ENCODE measurements at places on chromosomes 1 and 21. TPM values are rescaled to one million over a fixed set of nuclear protein-coding genes. Genes with fewer than 3 reads are reported as not detected.

The PRAMEF17 gene
- total RNA-seq, result not detected

The TNNI3K gene
- not detected for total RNA-seq

The DCAF6 gene
- 23.2 TPM for total RNA-seq

The KCNJ15 gene
- not detected for total RNA-seq

The BRINP2 gene
- total RNA-seq, result not detected

The FCRL5 gene
- total RNA-seq, result not detected

The CYP4Z1 gene
- not detected for total RNA-seq

The FBXO2 gene
- not detected for total RNA-seq

The LGR6 gene
- total RNA-seq, result 0.18 TPM

The NDUFS2 gene
- total RNA-seq, result 90.6 TPM

The CHI3L2 gene
- total RNA-seq, result not detected

The LCE2B gene
- not detected for total RNA-seq

The ACKR1 gene
- not detected for total RNA-seq

The ARHGEF10L gene
- total RNA-seq, result 56.1 TPM

The L1TD1 gene
- not detected for total RNA-seq

The SDHC gene
- 16.6 TPM for total RNA-seq

The CNR2 gene
- total RNA-seq, result not detected

The FNDC10 gene
- total RNA-seq, result not detected

The SUSD4 gene
- total RNA-seq, result 0.20 TPM

The LINGO4 gene
- not detected for total RNA-seq

The SIPA1L2 gene
- total RNA-seq, result 5.1 TPM

The SYT11 gene
- total RNA-seq, result not detected

The CELA3A gene
- total RNA-seq, result not detected

The GREM2 gene
- total RNA-seq, result not detected

The OLIG2 gene
- not detected for total RNA-seq

The TXLNA gene
- 54.8 TPM for total RNA-seq

The LRRC53 gene
- not detected for total RNA-seq

The CELA2B gene
- not detected for total RNA-seq

The GBP4 gene
- 0.23 TPM for total RNA-seq

The LCE2C gene
- total RNA-seq, result not detected

The MATN1 gene
- total RNA-seq, result not detected

The TNNT2 gene
- 0.46 TPM for total RNA-seq

The TSACC gene
- total RNA-seq, result 0.15 TPM

The DEPDC1 gene
- total RNA-seq, result 7.6 TPM

The LHX8 gene
- not detected for total RNA-seq

The CLCA4 gene
- 0.36 TPM for total RNA-seq

The MACF1 gene
- 77.4 TPM for total RNA-seq

The SLC37A1 gene
- total RNA-seq, result 102 TPM

The VWA1 gene
- total RNA-seq, result 232 TPM

The AQP10 gene
- total RNA-seq, result not detected

The ASTN1 gene
- not detected for total RNA-seq
